ENCODE measurements at places on chromosomes 5 and 9. TPM values are rescaled to one million over a fixed set of nuclear protein-coding genes. Genes with fewer than 3 reads are reported as not detected.

Gene SPATA31C1
- total RNA-seq, result not detected

Gene RBM22
- 47.2 TPM for total RNA-seq

Gene DELE1
- total RNA-seq, result 55.8 TPM

Gene SLCO6A1
- total RNA-seq, result not detected

Gene UGT3A1
- not detected for total RNA-seq

Gene ORM1
- total RNA-seq, result not detected

Gene SLC6A18
- total RNA-seq, result not detected

All from A549 treated with Mapracorat at 1 μM for 4 hours (cell line).